Fibroblast of pulmonary artery (primary cell): ENCODE measurements at places on chromosomes 4 and X.

- peak; percentile 56 for DNase-seq
These were observed 456.7 kb downstream of the PCDH18 start for GRCh38 chr4:137075586-137075985.

DNA sequence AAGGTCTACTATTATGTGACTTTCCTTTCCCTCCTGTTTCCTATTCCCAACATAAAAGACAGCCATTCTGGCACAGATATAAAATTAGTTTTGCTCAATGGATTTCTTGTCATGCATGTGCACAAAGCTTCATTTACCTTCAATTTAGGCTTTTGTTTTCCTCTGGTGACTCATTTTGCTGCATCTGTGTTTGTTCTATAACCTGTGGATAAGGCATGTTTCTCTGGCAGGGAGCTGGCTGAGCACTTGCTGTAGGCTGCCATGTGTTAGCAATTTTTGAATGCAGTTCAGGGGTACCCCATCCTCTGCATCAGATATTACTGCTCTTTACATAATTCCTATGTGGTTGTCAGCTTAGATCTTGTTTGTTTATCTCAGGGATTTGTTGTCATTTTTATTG lies 202.8 kb upstream of the GRID2 start:
- peak; percentile 33 for DNase-seq

DNA sequence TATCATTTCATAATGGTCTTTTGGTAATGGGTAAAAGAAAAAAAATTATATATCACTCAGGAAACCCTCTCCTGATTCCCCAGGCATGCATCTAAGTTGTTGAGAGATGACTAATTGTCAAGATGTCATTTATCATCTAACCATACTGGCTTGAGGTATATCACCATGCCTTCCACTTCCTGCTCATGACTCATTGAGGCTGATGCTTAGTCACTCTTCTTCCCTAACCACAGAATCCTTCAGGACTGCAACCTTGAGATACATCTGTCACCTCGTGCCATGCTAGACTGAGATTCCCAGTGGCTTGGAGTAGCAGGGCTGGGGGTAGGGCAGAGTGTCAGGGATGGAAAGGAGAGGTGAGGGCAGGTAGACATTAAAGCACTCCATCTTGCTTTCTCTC lies 782.5 kb upstream of the INTU start:
- DNase-seq = peak; percentile 89

- DNase-seq = peak; percentile 6
These were observed 61.7 kb downstream of the GPR82 start for GRCh38 chrX:41785685-41786084.

DNA sequence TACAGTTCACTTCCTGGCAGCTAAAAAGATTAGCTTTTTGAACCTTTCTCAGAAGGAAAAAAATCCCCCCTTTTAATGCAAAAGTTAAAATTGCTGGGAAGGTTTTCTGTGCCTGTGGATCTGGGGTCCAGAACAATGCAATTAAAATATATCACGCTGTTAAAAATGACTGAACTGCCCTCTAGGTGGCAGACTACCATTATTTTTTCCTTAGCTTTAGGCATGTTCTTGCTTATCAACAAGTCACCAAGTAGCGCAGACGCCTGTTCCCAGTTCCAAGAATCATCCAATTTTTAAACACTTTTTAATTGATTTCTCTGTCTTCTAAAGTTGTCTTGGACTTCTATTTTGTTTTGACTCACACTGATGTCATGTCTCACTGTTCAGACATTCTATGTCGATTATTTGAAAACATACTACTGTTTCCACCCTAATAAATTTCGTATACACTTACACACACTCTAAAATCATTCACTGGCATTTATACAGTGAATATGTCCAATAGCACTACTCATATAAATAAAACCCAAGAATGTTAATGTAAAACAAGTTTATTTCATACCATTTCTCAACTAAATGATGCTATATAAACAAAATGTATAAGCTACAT lies 661.6 kb downstream of the RAPGEF2 start:
- peak; percentile 67 for DNase-seq

DNA sequence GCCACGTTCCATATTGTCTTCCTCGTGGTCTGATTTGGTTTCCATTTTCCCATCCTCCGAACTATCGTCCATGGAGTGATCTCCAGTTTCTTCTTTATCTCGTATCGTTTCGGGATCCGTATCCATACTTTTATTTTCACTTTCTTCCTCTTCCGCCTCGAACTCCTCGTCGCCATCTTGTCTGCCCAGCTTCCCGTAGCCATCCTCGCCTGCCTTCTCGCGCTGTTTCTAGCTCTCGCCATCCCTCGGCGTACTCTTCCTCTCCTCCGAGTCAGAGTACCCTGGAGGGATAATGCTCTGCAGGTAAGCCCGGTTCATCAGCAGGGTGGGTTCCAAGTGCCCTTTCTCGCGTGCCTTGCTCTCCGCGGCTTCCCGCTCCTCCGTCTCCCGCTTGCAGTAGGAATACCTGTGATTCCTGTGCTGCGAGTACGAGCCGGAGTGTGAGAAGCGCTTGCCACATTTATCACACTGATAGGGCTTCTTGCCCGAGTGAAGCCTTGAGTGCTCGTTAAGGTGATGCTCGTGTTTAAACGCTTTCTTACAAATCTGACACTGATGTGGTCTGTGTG lies 134.5 kb upstream of the TAPT1 start:
- DNase-seq = no peak

DNA sequence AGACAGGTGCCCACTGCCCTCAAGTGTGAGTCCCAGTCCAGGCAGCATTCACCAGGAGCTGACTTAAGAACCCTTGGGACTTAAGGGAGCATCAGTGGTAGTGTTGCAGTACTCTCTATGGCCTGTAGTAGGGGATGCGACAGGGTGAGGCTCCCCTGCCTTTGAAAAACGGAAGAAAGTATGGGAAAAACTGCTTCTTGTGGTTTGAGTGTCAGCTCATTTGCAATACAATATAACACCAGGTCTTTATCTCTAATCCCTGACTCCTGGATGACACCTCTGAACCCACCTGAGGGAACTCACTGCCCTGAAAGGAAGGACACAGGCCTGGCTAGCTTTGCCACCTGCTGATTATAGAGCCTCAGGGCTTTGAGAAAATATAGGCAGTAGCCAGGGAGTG lies 176.0 kb downstream of the SMARCA1 start:
- no peak for DNase-seq

GRCh38 chrX:66601522-66601921 lies 37.4 kb downstream of the EDA2R start:
- DNase-seq = no peak

- DNase-seq = no peak
These were observed 11.6 kb upstream of the PYURF start for GRCh38 chr4:88535090-88535755.

GRCh38 chr4:147594578-147594977 lies 22.6 kb upstream of the TMEM184C start:
- DNase-seq = no peak

DNA sequence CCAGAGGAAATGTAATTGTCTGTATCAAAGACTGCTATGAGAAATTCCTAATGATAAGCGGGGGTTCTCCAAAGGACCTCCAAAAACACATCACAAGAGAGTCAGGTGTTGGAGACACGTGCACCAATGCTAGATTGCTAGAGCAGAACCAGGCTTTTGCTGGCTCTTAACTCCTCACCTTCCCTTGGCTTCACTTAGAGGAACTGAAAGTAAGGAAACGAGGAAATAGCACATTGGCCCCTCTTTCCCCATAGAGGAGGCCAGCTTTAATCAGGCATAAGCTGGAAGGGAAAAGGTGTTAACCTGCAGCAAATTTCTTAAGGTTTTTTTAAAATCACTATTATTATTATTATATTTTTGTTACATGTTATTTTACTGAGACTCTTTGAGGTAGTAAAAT lies 13.6 kb downstream of the OTC start:
- no peak for DNase-seq

DNA sequence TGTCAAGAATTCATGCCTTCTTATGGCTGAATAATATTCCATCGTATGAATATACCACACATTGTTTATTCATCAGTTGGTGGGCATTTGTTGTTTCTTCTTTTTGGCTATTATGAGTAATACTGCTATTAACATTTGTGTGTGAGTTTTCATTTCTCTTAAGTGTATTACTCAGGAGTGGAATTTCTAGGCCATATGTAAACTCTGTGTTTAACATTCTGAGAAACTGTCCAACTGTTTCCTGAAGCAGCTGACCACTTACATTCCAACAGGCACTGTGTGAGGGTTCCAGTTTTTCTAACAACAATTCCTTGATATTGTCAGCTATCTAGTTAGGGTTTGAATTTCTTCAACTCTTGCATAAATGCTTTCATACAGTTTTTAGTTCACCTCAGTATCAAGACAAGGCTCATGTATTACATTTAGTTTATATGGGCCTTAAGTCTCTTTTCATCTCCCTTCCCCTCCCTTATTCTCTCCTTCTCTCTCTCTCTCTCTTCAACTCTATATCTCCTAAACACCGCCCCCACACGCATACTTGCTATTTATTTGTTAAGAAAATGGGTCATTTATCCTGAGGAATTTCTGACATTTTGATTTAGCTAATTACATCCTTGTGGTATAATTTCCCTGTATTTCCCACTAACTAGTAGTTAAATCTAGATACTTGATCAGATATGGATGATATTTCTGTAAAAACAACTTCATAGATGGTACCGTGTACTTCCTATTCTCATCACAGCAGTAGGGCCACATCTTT lies 77.4 kb downstream of the WDR19 start:
- peak; percentile 53 for DNase-seq

DNA sequence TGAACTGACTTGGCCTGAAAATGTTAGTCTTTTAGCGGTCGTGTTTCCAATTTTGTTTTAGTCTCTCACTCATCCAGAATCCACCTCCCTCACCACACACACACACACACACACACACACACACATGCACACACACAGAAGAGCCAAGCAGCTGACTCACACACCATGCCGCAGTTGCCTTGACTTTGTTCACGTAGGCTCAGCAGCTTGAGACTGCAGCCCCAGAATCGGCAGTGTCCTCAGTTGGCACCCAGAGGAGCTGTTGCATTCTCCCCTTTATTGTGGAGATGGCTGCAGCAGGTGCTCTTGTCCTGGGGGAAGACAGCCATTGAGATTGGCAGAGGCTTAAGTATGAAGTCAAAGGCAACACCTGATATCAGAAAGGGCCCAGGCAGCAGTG lies 20.9 kb upstream of the XPNPEP2 start:
- peak; percentile 65 for DNase-seq

DNA sequence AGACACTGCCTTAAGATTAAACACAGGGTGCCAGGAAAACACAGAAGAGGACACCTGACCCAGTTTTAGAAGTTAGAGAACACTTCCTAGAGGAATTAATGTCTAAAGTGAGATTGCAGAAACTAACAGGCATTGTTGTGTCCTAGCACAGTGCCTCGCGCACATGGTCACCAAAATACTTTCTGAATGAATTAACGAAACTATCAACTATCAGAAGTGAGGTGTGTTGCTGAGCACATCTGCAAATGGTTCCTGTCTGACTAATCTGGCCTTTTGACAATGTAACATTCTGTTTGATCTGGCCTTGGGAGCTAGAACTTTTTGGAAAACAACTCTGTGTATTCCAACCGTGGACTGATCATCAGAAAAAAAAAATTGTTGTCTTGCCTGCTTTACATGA lies 556.8 kb upstream of the LCORL start:
- DNase-seq = no peak

DNA sequence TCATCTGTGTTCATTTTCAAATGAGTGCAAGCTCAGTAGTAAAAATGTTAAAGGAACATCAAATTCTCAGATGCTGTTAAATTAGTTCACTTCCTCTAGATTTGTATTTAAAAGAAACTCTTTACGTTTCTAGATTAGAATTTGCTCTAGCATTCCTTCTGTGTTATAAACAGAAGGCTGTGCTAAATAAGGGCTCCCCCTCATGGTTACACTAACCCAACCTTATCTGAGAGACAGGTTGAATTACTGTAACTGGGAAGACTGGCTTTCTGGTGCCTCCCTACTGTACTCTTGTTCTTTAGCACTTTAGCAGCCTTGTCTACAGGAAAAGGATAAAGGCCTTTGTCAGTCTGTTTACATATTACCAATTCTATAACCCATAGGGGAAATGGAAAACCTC lies 56.8 kb downstream of the RXFP1 start:
- peak; percentile 58 for DNase-seq

- DNase-seq = peak; percentile 64
These were observed 18.0 kb upstream of the TMSB4X start for GRCh38 chrX:12956704-12957534.

- DNase-seq = peak; percentile 3
These were observed 27.8 kb downstream of the RP2 start for GRCh38 chrX:46864606-46865005.

- peak; percentile 67 for DNase-seq
These were observed 287.2 kb downstream of the OPHN1 start for GRCh38 chrX:68146054-68146453.

DNA sequence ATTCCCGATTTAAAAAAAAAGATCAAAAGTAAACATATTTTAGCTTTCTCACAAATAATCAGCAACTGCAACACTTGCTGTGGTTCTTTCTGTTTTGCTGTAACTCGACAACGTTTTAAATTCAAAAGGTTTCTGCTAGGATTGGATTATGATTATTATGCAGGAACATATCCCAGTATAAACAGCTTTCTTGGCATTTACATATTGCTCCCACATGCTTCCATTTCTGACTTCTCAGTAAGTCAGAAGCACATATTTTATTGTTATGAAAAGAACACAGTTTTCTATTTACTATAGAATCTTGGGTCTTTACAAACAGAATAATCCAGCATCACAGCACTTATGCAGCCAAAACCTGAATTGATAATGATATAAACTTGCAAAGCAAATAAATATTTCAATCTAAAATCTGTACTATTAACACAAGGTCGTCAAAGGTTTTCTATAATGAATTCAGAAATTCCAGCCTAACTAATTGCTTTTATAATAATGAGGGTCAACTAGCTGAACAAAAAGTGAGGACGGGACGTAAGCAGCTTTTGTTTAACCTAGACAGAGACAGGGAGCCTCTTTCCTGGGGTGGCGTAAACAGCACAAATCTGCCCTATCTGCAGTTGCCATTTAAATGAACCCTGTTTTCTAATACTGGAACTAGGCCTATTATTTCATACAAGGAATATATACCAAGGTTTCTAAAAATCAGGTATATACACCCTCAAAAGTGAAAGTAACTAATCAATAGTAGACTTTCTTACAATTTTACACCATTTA lies 9.8 kb upstream of the PCDH18 start:
- no peak for DNase-seq

DNA sequence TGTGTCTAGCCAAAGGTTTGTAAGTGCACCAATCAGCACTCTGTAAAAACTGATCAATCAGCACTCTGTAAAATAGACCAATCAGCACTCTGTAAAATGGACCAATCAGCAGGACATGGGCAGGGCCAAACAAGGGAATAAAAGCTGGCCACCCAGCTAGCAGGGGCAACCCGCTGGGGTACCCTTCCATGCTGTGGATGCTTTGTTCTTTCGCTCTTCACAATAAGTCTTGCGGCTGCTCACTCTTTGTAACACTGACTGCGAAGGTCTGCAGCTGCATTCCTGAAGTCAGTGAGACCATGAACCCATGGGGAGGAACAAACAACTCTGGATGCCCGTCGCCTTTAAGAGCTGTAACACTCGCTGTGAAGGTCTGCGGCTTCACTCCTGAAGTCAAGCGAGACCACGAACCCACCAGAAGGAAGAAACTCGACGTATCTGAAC lies 14.3 kb downstream of the HNRNPDL start:
- DNase-seq = no peak
